ENCODE measurements at places on chromosomes 2 and 18.

GRCh38 chr18:1954583-1955312, 616.6 kb downstream of the METTL4 start:
- DNase-seq: no peak

DNA sequence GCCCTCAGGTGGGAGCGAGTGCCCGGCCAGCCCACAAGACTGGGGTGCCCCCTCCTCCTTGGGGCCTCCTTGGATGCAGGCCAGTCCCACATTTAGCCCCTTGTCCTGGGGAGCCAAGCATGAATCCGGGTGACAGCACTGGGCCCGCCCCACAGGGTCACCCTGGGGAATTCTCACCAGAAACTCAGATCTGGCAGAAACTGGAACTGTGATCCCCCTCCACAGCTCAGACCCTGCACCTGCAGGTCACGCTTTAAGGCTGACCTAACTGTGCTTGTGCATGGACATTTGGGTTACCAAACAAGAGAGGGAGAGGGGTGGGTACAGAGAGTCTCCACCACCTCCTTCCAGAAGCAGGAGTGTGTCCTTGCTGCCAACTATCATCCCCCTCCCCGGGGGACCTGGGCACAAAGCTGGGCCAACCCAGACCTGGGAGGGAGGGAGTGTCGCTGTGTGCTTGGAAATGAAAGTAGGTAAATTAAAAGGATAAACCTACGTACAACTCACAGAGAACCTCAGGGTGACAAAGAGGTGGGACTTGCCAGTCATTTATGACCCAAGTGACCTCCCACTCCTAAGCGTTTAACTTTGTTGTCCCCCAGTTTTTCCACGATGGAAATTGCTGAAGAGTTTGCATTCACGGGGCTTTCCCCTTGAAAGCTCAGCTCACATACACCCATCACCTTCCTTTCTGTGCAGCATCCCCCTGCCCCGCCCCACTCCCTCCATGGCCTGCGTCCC, 9.1 kb downstream of the ITM2C start:
- DNase-seq: no peak

GRCh38 chr2:241968417-241968816, 98.9 kb downstream of the RTP5 start:
- DNase-seq: no peak

DNA sequence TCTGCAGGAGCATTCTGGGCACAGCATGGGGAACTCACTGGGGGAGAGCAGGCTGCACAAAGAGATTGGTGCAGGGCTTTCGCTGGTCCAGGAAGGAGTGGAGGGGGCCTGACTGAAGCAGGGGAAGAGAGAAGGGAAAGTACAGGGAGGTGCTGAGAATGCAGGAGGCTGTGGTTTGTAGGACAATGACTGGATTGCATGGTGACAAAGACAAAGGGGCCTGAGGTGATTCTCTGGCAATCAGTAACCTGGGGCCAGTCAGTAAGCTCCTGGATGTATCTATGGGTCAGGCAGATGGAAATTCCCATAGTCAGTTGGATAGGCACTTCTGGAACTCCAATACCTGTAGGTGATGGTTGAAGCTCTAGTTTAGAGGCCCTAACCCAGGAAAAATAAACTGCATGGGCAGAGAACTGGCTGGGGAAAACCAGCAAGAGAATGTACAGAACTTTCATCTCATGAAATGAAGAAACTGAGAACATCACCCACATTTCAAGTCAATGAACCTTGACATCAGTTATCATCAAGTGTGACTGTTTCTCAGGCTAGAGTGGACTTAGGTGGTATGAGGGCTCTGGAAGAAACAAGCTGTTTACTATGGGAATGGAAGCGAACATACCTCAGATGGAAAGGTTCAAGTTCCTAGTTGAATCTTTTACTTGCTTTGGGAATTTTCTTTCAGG, 193.2 kb downstream of the TPGS2 start:
- DNase-seq: no peak

GRCh38 chr2:122081751-122082150, 326.3 kb downstream of the TSN start:
- no peak for DNase-seq

DNA sequence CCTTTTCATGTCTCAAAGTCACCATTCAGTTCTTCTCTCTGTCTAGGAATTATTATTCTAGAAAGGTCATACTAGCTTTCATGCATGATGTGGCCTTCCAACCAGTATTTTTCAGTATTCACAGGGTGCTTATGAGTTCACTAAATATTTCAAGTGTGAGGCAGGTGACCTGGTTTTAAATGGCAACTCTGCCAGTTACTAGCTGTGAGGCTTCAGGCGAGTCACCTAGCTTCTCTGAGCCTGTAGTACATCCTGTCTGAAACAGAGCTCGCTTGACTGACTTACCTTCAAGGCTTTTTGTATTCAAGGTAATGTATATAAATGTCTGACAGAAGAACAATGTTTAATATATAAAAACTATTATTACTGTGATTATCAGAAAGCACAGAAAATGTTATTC, 19.4 kb upstream of the ACVR1 start:
- DNase-seq: no peak

DNA sequence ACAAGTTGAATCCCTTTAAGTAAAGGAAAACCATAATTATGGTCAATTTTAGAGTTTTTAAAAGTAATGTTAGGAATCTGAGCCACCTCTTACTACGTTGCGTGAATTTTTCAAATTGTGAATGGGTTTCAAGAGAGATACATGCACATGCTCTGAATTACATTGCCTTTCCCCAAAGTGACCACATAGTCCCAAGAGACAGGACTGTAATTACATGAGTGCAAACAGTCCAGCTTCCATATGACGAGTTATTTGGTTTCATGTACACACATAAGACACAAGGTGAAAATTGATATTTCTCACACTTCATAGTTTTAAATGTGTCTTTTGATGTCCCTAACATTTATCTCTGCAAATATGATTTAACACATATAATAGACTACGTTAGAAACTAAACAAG, 850.8 kb downstream of the LRP1B start:
- DNase-seq: no peak

- DNase-seq: no peak
Measured at GRCh38 chr2:69216535-69217332, 170.3 kb downstream of the GFPT1 start.

DNA sequence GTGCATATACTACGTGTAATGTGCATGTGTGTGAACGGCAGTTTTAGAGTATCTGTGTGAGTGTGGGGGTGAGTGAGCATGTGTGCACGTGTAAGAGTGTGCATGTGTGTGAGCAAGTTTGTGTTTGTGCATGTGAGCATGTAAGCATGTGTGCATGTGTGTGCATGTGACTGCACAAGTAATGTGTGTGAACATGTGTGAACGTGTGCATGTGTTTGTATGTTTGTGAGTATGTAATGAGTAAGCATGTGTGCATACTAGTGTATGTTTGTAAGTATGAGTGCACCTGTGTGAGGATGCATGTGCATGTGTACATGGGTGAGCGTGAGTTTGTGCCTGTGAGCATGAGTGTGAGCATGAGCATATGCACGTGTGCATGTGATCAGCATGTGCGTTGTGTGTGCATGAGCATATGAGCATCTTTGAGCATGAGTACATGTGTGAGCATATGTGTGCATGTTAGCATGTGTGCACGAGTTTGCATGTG, 90.7 kb downstream of the ZNF516 start:
- DNase-seq: no peak

- DNase-seq: no peak
Measured at GRCh38 chr2:2243666-2244065, 87.4 kb downstream of the MYT1L start.

DNA sequence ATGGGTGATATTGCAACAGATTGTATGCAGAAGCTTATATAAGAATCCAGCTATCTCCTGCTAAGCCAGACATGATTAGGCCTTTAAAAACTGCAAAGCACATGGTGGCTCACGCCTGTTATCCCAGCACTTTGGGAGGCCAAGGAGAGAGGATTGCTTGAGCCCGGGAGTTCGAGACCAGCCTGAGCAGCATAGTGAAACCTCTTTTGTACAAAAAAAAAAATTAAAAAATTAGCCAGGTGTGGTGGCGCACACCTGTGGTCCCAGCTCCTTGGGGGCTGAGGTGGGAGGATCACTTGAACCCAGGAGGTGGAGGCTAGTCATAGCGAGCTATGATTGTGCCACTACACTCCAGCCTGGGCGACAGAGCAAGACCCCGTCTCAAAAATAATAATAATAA, 204.6 kb downstream of the TNS1 start:
- DNase-seq: no peak

GRCh38 chr2:205698286-205699268, 16.3 kb downstream of the NRP2 start:
- DNase-seq: no peak

- no peak for DNase-seq
Measured at GRCh38 chr2:5915881-5916310, 223.7 kb downstream of the SOX11 start.

GRCh38 chr2:204317640-204318039, 227.6 kb upstream of the PARD3B start:
- DNase-seq: no peak

DNA sequence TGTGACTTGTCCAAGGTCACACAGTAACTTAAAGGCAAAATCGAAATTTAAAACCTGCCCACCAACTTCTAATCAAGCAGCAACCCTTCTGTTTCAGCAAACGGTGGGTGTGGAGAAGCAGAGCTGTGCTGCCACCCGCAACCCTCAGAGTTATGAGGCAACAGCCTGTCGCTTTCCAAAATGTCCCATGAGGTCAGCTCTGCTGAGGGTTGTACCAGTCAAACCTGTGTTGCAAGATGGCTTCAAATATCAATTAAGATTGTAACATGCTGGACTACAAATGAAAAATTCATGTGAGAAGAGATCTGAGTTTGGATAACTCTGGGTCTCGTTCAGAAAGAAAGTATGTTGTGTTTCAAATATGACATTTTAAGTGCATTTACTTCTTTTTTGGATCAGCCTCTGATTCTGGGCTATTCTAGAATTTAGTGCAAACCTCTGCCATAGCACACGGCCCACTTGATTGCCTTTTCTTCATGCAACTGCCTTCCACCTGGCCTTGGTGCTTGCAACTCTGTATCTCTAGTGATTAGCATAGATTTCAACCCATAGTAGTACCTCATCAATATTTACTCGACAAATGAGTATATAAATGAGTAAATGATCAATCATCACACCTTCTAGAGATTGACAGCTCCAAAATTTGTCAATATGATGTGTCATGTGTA, 69.3 kb downstream of the TIMM21 start:
- DNase-seq: no peak

GRCh38 chr2:64781711-64782390, 128.1 kb upstream of the SERTAD2 start:
- DNase-seq: no peak

DNA sequence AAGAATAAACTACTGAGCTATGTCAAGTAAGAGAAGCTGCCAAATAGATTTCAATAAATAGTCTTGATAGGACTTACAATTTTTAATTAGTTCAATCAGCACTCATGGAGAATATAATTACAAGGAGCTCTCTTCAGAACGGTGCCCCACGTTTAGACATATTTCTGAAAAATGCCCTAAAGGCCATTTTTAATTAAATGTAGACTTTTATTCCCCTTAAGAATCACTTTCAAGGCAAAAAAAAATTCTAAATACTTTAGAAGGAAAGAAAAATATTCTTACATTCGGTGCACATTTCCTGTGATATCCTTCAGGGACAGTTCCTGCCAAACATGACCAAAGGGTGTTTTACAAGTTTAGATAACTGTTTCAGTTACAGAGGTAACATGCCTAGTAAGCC, 202.5 kb upstream of the CDH7 start:
- DNase-seq: no peak

DNA sequence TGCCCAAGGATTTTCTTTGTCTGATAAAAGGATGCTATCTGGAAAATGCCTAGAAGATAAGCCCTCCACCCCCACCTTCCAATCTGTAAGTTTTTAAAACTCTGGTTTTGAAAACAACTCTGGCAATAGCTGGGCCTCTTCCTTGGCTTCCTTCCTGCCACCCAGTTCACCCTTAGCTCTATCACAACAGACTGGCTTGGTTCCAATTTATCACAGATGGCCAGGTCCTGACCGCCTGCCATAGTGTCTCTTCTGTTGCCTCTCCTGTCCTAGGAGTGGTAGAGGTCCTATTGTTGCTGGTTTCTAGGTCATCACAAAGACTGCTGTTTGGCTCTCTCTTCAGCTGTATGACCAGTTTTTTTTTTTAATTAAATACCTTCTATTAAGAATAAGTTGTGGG, 1727.9 kb upstream of the SLC39A10 start:
- no peak for DNase-seq

- DNase-seq: no peak
Measured at GRCh38 chr2:16614314-16614860, 51.2 kb downstream of the CYRIA start.

GRCh38 chr2:217830061-217830460, 172.7 kb downstream of the TNS1 start:
- DNase-seq: no peak

GRCh38 chr18:24475926-24476589, 15.6 kb downstream of the HRH4 start:
- DNase-seq: no peak

GRCh38 chr2:237692601-237693290, 65.4 kb downstream of the LRRFIP1 start:
- DNase-seq: no peak

GRCh38 chr2:174344716-174345461, 10.1 kb downstream of the SP9 start:
- DNase-seq: no peak

DNA sequence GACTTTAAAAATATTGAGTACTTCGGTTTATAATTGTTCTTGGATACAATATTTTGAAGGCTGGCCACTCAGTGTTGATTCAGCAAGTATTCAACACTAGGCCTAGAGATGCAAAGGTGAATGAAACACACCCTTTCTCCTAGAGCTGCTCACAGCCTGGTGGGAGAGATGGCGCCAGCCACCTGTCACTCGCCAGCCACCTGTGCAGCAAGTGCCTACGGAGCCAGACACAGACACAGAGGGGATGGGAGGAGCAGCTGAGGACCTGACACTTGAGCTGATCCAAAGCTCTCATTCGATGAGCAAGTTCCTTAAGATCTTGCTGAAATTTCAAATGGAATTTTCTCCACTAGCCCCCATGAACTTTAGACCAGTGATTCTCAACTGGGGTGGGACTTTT, 151.1 kb upstream of the RIOK3 start:
- DNase-seq: no peak

GRCh38 chr2:98932778-98933343, 3.2 kb downstream of the CRACDL start:
- DNase-seq: no peak

DNA sequence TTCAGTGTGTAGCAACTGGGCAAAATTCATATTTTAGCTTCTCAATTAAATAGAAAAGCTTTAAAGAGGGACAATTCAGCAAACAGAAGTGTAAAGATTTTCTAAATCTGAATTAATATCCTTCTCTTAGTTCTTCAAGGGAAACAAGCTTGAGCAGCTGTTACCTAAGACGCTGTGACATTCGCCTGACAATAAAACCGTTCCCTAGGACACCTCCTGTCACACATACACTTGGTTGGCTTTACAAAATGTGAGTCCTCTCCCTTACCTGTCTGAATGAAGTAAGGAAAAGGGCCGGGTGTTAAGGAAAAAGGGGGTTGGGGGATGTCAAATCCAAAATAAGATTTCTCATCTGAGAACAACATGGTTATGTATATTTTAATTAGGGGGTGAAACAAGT, 2.1 kb downstream of the SERTAD2 start:
- no peak for DNase-seq

GRCh38 chr2:209472112-209472832, 48.4 kb downstream of the MAP2 start:
- peak; percentile 27 for DNase-seq
